ENCODE measurements at places on chromosomes 2 and 18.

GRCh38 chr2:152505495-152505906 lies 170.5 kb downstream of the FMNL2 start:
- DNase-seq: no peak

GRCh38 chr2:1686784-1687105 lies 57.6 kb downstream of the PXDN start:
- peak; percentile 64 for DNase-seq

DNA sequence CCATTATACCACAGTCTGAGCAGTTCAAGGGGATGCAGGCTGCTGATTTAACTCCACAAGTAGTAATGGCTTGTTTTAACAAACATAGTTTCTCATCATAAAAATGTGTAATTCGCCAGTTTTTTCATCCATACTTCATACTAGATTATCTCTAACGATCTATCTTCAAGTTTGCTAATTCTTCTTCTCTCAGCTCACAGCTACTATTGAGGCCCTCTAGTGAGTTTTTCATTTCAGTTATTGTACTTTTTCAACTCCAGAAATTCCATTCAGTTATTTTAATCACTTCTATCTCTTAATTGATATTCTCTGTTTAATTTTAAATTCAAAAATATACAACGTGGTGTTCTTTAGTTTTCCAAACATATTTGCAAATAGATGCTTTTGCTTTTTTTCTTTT lies 20.1 kb upstream of the TMEM87B start:
- no peak for DNase-seq

- DNase-seq: no peak
Observed at GRCh38 chr2:64259312-64259711, 115.1 kb upstream of the PELI1 start.

- DNase-seq: no peak
Observed at GRCh38 chr2:145185696-145186095, 665.8 kb upstream of the ZEB2 start.

DNA sequence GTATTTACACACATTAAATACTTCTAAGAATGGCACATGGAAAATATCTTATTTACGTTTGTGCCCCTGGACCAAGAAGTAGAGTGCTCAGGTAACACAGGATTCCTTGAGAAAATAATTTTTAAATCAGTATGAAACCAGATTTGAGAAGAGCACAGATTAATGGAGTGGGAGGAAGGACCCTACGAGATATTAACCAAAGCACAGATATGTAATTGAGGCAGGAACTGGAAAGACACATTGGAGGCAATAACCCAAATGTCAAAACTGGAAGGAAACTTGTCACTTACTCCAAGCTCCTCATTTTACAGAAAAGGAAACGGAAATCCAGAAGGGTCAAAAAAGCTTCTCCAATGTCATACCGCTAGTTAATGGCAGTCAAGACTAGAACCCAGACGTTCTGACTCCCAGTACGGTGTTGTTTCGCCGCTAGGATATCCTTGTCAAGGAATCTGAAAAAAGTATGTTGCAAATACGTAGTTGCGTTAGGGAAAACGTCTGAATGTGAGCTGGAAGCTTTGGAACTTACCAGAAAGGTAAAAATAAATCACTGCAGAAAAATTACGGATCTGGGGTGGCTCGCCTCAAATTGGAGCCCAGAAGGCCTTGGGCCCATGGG lies 634 bp downstream of the MTIF2 start:
- DNase-seq: no peak

DNA sequence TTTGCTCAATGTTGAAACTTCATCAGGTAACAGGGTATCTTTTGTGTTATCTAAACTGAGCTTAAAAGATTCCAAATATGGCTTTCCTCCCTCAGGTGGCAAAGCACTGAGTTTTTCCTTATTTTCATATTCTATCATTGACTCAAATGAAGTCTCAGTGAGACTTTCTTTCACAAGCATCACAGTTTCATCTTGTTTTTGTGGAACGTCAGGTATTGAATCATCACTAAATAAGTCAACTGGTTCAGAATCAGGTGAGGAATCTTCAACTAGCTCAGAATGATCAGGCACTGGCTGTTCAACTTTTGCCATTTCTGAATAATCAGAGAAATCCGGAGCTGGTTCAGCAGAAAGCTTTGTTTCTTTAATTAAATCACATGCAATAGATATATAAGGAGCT lies 24.6 kb downstream of the RTN4 start:
- DNase-seq: no peak
